Stimulated activated CD4-positive, alpha-beta T cell treated with anti-CD3 and anti-CD28 coated beads, Interleukin-1b, Interleukin-23, amount 100 ng/mL, for 24 hours (primary cell): ENCODE measurements at places on chromosomes 2 and 18.

DNA sequence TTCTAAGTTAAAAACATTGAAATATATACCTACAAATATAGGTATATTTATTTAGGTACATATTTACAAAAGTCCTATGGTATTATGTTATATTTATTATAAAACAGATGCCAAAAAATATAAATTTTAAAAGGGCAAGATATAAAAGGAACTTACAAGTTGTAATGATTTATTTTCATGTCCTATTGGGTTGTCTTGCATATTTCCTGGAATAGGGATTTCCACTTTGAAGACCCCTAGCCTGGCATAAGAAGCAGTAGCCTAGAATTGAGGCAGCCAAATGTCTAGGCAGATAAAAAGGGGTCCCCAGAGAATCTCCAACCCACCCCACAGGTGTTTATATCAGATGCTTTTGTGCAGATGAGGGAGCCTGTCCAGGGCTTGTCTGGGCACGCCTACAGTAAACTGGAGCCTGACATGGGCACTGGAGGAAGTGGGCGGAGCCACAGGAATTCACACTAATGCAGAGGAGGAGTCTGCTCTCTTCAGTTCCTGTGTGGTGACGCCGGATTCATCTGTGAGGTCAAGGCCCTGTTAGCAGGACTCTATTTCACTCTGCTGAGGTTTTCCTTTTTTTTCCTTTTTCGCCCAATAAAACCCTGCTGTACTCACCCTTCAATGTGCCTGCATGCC lies 1088.9 kb upstream of the PIK3C3 start:
- no peak for DNase-seq

GRCh38 chr18:48953104-48953706 lies 2.4 kb upstream of the SMAD7 start:
- no peak for DNase-seq

GRCh38 chr2:206245265-206245672 lies 29.2 kb upstream of the ZDBF2 start:
- no peak for DNase-seq

GRCh38 chr2:237324405-237324831 lies 89.5 kb downstream of the COL6A3 start:
- DNase-seq = no peak

DNA sequence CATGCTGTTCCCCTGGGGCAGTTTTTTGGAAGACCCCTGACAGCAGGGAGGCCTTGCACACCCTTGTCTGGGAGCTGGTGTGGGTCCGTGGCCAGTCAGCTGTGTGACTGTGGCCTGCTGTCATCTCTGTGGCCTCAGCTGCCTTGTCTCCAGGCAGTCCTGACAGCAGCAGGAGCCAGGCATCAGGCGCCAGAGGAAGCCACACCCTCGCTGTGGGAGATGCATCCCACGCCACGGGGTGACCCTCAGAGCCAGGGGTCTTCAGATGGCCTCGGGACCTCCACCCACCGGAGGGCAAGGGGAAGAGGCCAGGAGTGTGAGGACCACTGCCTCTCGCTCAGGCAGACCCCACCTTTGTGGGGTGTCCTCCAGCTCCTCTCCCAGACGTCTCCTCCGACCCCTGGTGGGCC lies 5.0 kb downstream of the BOK start:
- DNase-seq = no peak
